ENCODE measurements at places on chromosomes 3 and 15.

DNA sequence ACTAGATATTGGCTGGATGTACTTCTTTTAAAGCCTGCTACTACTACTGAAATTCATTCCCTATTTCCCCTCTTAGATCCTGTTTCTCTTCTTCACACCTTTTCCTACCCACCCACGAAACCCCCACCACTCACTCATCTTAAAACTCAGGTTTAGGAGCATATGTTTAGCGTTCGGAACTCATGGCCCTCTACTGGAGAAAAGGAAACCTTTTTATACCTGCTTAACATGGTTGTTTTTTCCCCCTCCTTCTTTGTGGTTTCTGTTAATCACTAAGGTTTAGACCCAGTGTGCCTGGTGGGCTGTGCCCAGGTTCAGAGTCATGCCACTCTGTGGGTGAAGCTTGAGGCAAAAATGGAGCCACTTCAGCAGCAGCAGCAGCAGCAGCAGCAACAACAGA lies 2.6 kb downstream of the ARID3B start:
- no peak for DNase-seq

- peak; percentile 87 for DNase-seq
Measured at GRCh38 chr3:100875239-100875638, 118.0 kb downstream of the ABI3BP start.

DNA sequence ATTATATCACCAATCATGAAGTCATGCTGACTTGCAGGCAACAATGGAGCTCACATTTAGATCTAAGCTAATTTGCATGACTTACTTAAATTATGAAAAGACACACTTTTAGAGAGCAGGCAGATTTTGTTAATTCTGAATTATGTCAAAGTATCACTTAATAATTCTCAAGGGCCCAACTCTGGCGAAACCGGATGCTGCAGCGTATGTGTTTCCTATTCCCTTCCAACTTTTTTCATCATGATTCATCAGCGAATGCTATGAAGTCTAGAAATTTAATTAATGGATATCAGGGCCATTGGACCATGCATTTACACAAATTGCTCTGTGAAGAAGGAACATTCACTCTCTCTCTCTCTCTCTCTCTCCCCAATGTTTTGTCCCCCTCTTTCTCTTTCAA lies 63.5 kb upstream of the GOLGA8A start:
- DNase-seq = no peak

DNA sequence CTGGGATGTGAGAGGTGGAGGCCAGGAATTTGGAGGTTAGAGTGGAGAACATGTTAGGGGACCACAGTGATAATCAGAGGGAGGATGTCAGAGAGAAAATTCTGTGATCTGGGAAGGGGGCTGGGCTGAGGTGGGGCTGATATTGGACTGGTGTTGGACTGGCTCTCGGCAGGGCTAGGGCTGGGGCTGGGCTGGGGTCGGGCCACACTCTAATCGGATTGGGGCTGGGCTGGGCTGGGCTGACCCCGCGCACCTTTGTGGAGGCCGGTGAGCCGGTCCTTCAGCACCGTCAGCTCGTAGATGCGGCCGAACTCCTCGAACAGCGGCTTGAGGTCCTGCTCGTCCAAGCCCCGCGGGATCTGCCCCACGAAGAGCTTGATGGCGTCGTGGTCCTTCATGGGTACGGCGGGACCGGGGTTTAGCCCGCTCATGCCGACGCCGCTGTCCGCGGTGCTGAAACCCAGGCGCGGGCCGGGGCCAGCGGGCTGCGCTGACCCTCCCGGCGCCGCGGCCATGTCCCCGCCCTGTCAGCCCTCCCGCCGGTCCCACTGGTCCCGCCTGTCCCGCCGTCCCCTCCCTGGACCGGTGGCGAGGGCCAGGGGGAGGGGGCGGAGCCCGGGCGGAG lies 485 bp downstream of the CELF6 start:
- DNase-seq = peak; percentile 43

GRCh38 chr15:79197285-79197684 lies 85.2 kb upstream of the ANKRD34C start:
- no peak for DNase-seq

GRCh38 chr3:127760791-127761440 lies 61.4 kb downstream of the MGLL start:
- no peak for DNase-seq

- peak; percentile 23 for DNase-seq
Measured at GRCh38 chr3:14222900-14223594, 44.4 kb downstream of the LSM3 start.
